ENCODE measurements at places on chromosomes 11 and 22.

GRCh38 chr11:70682056-70682455 lies 283.7 kb downstream of the CTTN start:
- no peak for DNase-seq

GRCh38 chr11:44946263-44946662 lies 4.4 kb downstream of the TP53I11 start:
- no peak for DNase-seq

GRCh38 chr11:15342163-15342562 lies 227.4 kb downstream of the INSC start:
- no peak for DNase-seq

- DNase-seq, result no peak
These were observed 30.3 kb upstream of the ABCC8 start for GRCh38 chr11:17506942-17507341.

DNA sequence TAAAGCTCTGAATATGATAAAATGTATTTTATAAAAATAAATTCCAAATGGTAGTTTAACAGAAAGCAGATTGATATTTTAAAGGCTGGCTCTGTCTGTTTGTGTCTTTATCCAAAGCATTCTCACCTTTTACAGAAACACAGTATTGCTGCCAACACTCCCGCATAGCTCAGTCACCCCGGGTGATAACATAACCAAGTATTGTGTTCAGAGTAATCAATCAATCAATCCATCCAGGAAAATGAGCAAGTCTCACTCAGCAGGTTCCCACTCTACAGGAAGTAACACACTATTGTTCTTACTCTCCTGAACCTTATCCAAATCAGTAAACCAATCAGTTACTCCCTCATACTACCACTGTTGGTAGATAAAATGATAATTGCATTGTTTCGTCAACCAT lies 203.4 kb downstream of the LRRC4C start:
- DNase-seq, result no peak

DNA sequence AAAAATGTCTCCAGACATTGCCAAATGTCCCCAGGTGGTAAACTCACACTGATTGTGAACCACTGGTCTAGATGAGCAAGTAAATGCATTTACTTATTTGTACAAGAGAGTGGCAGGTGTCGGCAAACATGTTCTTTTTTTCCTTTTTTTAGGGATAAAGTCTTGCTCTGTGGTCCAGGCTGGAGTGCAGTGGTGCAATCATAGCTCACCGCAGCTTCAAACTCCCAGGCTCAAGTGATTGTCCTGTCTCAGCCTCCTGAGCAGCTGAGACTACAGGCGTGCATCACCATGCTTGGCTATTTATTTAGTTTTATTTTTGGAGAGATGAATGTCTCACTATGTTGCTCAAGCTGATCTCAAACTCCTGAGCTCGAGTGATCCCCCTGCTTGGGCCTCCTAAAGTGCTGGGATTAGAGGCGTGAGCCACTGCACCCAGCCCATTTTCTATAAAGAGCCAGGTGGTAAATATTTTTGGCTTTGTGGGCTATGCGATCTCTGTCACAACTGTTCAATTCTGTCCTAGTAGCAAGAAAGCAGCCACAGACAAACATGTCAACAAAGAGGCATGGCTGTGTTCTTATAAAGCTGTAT lies 1.4 kb downstream of the VPREB1 start:
- DNase-seq, result no peak

- DNase-seq, result no peak
These were observed 31.6 kb downstream of the RBX1 start for GRCh38 chr22:40982482-40983385.
